HS-5 (cell line): ENCODE measurements at places on chromosomes 12 and 14.

DNA sequence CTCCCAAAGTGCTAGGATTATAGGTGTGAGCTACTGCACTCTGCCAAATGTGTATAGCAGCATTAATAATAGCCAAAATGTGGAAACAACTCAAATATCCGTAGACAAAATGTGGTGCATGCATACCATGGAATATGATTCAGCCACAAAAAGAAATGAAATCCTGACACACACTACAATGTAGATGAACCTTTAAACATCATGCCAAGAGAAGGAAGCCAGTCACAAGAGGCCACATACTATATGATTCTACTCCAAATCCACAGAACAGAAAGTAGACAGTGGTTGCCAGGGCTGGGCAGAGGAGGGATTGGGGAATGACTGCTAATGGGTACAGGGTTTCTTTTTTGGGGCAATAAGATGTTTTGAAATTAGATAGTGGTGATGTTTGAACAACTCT is 7.7 kb upstream of the TMED2 start:
- no peak for DNase-seq

GRCh38 chr12:63298386-63298930 is 147.5 kb upstream of the AVPR1A start:
- DNase-seq = no peak

DNA sequence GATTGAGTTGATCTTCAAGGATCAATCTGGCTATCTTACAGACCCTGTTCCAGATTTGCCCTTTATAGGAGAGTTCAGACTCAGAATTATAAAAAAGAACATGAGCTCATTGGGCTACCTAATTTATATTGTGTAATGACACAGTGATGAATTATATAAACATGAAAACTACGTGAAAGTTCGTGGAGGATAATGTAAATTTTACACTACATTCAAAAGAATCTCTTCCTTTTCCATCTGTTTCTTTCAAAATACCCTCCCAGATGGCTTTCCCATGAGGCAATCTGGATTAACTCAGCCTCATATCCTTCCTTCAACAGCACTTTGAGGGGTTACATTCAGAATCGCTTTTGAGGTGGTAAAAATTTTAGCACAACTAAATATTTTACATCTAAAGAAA is 129.3 kb downstream of the HMGA2 start:
- DNase-seq = peak; percentile 63

- DNase-seq = no peak
These were observed 137.5 kb upstream of the CCND2 start for GRCh38 chr12:4135919-4136605.

- DNase-seq = no peak
These were observed 56.4 kb downstream of the ZFP36L1 start for GRCh38 chr14:68736471-68736871.

DNA sequence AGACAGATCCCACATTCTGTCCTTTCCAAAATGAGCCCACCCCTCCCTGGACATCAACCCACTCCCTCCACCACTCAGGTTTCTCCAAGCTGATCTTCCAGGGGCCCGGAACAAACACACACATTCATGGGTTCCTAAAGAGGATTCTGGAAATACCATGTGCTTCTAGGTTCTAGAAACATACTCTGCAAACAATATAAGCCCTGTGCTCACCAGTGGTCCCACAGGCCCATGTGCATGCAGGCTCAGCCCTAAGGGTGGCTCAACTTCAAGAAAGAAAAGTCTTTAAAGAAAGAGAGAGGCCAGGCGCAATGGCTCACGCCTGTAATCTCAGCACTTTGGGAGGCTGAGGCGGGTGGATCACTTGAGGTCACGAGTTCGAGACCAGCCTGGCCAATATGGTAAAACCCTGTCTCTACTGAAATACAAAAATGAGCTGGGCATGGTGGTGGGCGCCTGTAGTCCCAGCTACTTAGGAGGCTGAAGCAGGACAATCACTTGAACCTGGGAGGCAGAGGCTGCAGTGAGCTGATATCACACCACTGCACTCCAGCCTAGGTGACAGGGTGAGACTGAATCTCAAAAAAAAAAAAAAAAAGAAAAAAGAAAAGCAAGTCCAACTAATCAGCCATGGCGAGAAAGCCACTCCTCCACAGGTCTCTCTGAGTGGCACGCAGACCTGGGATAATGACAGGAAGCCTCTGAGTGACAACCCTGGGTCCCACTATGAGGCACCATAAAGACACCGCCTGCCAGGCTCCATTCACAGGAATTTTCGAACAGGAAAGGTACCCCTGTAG is 59.5 kb upstream of the PNMA1 start:
- DNase-seq = no peak

- DNase-seq = no peak
These were observed 292.6 kb upstream of the SYT1 start for GRCh38 chr12:78571953-78572352.

DNA sequence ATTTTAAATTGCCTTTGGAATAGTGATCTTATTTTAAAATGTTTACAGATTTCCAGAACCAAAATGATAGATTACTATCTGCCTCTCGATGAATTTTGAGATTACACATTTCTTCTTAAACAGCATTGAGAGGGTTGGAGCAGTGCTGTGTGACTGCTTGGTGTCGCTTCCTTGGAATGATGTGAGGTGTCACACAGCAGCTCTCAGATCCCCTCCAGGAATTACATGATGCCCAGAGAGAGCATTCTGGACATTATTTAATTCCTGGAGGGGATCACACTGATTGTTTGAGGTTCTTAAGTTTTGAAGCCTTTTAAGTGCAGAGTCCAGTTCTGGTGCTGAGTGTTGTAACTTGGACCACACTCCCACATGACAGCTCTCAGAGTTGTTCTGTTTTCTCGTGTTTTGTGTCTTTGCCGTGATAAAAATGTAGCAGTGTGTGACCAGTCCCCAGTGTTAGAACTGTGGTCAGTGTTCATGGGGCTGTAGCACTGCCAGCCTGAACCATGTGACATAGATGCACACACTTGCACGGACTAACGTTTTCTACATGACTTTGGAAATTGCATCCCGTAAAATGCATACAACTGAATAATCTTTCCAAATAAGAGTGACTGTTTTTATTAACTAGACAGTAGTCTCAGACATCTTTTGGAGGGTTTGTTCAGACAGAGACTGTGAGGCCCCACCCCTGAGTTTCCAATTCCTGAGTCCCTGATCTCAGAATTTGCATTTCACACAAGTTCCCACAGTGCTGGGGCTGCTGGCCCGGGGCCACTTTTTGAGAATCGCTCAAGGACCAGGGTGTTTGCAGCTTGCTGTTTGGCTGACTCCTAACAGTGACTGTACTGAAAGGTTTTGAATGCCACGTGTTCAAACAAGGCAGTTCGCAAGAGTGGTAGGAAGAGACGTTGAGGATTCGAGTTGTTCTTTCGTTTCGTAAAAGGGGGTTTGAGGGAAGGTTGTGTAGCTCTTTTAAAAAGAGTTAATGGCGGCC is 26.0 kb downstream of the XRCC3 start:
- DNase-seq = peak; percentile 16

- no peak for DNase-seq
These were observed 72.2 kb downstream of the EML1 start for GRCh38 chr14:99865408-99865807.

- DNase-seq = no peak
These were observed 444.1 kb downstream of the RAD51B start for GRCh38 chr14:68263563-68264259.

DNA sequence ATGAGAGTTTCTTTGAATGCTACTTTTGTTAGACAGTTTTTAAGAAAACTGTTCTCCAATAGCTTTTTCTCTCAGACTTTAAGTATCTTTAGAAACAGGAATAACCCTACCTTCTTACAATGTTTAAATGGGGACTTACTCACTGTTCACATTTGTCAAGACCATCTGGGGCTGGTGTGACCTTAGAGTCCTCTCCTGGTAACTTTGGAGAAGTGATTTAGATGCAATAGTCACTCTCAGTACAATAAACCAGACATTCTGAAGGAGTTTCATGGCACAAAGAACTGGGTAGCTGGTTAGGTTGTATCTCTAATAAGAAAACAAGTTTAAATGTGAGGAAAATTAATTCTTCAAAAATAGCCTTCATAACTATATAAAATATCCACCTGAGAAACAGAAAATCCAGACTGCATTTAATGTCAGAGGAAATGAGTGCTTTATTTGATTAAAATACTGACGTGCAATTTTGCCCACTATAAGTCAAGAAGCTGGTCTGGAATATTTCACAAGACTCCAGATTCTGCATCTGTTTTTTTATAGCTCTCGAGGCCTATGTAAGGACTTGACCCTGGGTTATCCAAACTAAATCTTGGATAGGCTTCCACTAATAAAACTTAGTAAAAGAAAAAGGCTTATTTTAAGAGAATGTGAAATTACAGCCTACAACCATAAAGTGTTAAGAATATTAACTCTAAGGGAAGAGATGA is 108.7 kb downstream of the PTGER2 start:
- DNase-seq = no peak

GRCh38 chr14:71701990-71702389 is 230.2 kb upstream of the RGS6 start:
- no peak for DNase-seq

DNA sequence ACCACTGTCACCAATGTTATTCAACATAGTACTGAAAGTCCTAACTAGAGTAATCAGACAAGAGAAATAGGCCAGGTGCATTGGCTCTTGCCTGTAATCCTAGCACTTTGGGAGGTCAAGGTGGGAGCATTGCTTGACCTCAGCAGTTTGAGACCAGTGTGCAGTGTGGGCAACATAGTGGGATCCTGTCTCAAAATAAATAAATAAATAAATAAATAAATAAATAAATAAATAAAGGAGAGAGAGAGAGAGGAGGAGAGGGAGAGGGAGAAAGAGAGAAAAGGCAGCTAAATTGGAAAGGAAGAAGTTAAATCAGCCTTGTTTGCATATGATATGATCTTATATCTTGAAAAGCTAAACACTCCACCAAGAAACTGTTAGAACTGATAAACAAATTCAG is 115.3 kb downstream of the FAR2 start:
- DNase-seq = no peak

GRCh38 chr14:101929096-101929495 is 35.3 kb upstream of the DYNC1H1 start:
- no peak for DNase-seq

GRCh38 chr12:16482726-16483125 is 123.2 kb downstream of the LMO3 start:
- no peak for DNase-seq

GRCh38 chr14:103931422-103931821 is 3.2 kb downstream of the TDRD9 start:
- no peak for DNase-seq

DNA sequence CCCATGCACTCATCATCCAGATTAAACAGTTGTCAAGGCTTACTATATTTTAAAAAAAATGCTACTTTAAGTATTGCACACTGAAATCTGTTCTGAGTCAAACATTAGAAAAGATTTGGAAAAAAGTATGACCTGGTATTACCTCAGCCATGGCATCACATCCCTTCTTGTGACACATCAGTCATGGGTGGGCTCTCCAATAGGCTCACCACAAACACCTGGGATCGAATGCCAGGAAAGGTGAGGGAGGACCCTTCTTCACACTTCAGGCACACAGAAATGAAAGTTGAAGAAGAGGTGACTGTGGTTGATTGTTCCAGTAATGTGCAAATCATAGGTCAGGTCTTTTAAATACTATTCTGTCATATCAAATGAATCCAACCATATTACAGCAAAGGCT is 36.6 kb upstream of the GZMB start:
- DNase-seq = no peak

DNA sequence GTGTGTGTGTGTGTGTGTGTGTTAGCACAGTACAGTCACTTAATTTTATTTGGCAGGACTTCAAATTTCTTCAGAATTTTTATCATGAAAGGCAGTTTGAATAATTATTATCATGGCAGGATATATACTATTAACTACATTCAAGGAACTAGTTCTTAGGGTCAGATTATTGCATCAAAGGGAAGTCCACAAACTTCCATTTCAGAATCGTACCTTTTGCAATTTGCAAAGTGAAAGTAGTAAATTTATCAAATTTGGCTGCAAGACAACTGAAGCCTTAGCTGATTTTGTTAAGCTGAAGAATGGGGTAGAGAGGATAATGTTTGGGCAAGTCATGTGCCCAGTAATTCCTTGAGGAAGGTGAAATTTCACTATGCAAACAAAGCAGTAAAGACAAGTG is 68.2 kb downstream of the PLEKHG7 start:
- no peak for DNase-seq

DNA sequence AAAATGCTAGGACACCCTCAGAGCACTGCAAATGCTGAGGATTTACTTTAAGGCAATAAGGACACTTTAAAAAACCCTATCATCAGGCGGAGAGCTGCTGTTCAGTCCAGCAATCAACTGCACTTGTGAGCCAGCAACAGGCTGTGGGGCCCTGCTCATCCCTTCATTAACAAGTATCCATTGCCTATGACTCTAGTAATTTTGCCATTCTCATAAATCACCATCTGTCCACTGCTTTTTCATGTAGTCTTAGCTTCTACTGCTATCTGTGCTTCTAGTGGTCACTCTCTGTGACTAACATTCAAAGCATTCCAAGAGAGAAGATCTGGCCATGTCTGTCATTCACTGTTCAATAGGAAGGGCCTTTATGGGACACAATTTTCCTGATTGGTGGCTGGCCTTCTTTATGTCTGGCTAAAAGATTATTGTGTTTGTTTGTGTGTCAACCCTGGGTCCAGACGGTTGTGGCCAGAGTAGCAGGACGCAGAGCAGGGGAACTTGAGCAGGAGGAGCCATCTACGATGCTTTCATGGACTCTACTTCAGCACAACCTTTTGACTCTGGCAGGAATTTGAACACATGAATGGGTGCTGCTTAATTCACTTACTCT is 3.6 kb upstream of the KRAS start:
- DNase-seq = no peak

DNA sequence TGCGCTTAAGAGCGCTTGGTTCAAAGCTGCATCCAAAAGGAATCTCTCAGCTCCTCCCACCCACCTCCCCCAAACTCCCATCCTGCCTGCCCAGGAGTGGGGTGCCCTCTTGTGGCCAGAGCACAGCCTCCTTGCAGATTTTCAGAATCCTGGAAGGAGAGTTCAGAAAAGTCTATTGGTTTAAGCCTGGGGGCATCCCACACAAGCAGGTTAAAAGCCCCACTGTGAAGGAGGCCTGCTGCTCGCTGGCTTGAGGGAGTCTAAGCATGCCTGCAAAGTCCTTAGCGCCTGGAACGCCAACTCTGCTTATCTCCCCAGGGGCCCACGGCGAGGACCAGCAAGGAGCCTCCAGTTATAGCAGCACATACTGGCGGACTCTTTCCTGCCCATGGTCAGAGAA is 297.1 kb downstream of the KSR2 start:
- no peak for DNase-seq
